ENCODE measurements at places on chromosomes 1 and 21.

GRCh38 chr1:18932879-18933278 lies 23.6 kb downstream of the IFFO2 start:
- DNase-seq: no peak

DNA sequence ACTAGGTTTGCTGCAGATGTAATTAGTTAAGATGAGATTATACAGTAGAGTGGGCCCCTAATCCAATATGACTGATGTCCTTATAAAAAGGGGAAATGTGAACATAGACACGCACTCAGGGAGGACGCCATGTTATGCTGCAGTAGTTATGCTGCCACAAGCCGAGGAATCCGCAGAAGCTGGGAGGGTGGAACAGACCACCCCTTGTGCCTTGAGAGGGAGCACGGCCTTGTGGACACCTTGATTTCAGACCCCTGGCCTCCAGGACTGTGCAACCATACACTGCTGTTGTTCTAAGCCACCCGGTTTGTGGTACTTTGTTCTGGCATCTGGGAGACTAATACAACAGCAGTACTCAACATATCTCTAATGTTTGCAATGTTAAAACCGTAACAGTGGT lies 57.9 kb upstream of the HIVEP3 start:
- no peak for DNase-seq

- DNase-seq: no peak
These were observed 51.3 kb upstream of the ATP1A1 start for GRCh38 chr1:116321766-116322175.

DNA sequence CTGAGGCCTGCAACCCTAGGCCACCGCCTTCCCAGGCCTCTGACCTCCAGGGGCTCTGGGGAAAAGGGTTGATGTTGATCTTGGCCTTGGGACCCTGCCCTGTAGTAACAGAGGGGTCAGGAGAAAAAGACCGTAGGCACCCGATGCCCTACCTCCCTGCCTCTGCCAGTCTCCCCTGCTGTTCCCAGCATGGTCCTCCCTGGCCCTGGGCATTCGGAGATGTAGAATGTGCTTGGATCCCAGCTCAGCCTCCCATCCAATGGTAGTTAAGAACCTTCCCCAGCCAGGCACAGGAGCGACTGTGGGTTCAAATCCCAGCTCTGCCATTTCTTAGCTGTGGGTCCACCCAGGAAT lies 72.0 kb upstream of the TARDBP start:
- DNase-seq: no peak

DNA sequence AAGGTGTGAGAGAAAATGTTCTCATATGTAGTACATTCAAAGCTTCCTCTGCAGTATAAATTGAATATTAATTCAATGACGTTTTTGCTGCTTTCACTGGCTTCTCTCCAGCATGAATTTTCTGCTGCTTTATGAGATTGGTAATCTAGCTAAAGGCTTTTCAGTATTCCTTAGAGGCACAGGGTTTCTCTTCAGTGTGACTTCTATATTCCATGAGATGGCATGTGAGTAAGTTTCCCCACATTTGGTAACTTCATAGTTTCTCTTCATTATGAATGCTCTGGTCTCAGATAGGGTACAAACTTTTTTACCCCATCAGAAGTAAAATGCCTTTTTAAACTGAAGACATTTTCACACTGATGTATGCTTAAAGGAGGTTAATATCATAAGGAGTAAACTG lies 10.4 kb upstream of the KLF18 start:
- no peak for DNase-seq

- no peak for DNase-seq
These were observed 31.4 kb downstream of the PCNT start for GRCh38 chr21:46355161-46356004.

- DNase-seq: no peak
These were observed at the start of gene ADAM30 for GRCh38 chr1:119896303-119896702. Gene ADAM30 (minus strand): TSS chr1:119896515. CDS start chr1:119896336, 179 bp downstream.

DNA sequence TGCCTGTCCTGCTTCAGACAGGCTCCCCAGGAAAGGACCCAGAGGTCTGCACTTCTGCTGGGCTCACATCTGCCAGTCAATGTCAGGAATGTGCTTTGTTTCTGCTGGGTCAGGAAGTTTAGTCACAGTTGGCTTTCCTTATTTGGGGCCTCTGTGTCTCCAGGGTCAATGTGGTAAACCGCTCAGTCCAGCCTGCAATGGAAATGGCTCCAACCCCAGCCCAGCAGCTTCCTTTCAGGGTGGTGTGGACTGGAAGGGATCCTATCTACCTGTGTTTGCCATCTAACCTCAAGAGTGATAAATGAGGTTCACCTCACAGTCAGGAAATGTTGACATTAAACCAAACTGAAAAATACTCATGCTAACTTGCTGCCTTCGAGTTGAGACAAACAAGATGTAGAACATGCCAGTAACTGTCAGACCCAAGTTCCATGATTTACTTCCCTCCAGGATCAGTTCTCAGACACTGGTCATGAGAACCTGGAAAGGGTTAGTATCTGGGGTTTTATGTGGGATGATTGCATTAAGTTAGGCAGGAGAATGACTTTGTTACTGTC lies 20.3 kb downstream of the ENO1 start:
- no peak for DNase-seq

GRCh38 chr1:102586022-102586421 lies 522.3 kb downstream of the COL11A1 start:
- no peak for DNase-seq

DNA sequence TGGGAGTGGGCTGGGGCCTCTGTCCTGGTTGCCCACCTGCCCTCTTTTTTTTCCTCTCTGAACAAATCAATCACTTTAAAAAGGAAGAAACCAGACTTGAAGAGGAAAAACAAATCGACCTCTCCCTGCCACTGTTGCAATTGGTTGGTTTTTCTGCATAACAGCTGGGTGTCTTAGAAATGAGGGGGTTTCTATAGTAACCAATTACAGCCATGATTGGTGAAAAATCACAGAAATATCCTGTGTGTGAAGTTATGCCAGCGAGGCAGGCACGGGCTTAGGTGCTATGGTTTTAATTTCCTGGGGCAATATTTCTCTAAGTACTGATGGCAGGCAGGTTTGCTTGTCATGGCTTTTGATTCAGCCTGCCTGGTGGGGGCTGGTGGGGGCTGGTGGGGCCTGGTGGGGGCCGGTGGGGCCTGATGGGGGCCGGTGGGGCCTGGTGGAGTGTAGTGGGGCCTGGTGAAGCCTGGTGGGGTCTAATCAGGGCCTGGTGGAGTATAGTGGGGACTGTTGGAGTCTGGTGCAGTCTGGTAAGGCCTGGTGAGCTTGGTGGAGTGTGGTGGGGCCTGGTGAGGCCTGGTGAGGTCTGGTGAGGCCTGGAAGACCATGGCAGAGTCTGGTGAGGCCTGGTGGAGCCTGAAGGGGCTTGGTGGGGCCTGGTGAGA lies 54.6 kb downstream of the AJAP1 start:
- no peak for DNase-seq

DNA sequence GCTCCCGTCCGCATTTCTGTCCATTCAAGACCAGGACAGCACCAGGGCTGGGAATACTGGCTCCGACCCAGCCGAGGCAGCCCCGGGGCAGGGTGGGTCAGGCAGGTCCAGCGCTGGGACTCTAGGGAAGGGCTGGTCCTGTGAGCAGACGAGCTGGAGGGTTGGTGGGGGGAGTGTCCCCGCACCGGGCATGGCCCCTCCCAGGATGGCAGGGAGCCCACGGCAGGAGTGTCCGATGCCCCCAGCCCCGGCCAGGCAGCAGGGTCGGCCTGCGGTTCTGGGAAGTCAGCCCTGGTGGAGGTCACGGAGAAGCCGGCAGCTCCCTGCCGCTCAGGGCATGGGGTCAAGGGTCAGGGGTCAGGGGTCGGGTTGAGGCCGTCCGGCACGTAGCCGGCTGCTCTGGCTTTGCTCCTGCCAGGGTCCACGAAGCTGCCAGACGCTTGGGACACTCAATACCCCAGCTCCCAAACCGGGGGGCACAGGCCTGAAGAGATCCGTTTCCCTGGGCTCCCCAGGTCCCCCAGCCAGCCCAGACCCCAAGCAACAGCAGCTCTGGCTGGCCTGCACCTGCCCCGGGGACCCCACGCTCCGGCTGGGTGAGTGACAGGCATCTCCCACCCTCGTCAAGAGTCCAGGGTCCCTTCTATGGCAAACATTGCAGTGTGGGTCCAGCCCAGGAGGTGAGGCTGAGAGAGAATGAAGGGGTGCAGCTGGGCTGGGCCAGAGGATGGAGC lies 6.7 kb downstream of the C1QTNF12 start:
- no peak for DNase-seq

GRCh38 chr1:204826970-204827369 lies 43.7 kb upstream of the NFASC start:
- DNase-seq: no peak

GRCh38 chr1:246641394-246641793 lies 75.1 kb downstream of the CNST start:
- no peak for DNase-seq

DNA sequence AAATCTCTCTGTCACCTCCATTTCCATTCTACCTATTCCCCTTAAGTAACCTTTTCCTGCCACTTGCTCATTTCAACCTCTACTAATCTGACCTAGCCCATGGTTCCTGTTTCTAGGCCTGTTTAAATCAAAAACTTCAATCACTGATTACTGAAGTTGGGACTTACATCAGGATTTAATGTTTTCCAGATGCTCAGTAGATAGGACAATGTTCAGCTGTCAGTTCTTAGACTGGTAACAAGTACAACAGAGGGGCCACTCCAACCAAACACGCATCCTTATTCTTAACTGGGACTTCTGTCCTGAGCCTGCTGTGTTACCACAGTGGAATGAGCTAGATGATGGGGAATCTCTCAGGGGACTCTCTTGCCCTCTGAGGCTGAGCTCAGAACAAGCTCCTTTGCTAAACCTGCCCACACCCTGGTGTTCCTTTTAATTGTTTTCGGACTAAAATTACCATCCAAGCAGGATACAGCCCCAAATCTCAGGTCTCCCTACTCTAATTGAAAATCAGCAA lies 974.6 kb downstream of the TTLL7 start:
- no peak for DNase-seq

GRCh38 chr21:38014298-38014697 lies 98.0 kb upstream of the KCNJ6 start:
- no peak for DNase-seq

GRCh38 chr21:40254540-40255465 lies 387.6 kb downstream of the PCP4 start:
- no peak for DNase-seq

- DNase-seq: no peak
These were observed 24.9 kb downstream of the NID1 start for GRCh38 chr1:236039740-236040685.

DNA sequence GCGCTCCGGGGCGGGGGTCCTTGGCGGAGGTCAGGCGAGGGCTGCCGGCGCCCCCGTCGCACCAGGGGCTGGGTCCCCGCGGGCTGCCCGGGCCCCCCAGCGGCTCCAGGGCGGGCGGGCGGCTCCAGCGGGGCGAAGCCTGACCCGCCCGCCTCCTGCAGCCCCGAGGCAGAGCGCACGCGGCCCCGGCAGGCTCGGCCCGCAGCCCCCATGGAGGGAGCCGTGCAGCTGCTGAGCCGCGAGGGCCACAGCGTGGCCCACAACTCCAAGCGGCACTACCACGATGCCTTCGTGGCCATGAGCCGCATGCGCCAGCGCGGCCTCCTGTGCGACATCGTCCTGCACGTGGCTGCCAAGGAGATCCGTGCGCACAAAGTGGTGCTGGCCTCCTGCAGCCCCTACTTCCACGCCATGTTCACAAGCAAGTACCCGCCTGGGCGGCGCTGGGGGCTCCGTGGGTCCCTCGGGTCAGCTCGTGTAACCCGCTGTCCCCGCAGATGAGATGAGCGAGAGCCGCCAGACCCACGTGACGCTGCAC lies 817 bp downstream of the KLHL17 start:
- no peak for DNase-seq

GRCh38 chr1:85555867-85556573 lies 24.5 kb upstream of the CCN1 start:
- DNase-seq: no peak

DNA sequence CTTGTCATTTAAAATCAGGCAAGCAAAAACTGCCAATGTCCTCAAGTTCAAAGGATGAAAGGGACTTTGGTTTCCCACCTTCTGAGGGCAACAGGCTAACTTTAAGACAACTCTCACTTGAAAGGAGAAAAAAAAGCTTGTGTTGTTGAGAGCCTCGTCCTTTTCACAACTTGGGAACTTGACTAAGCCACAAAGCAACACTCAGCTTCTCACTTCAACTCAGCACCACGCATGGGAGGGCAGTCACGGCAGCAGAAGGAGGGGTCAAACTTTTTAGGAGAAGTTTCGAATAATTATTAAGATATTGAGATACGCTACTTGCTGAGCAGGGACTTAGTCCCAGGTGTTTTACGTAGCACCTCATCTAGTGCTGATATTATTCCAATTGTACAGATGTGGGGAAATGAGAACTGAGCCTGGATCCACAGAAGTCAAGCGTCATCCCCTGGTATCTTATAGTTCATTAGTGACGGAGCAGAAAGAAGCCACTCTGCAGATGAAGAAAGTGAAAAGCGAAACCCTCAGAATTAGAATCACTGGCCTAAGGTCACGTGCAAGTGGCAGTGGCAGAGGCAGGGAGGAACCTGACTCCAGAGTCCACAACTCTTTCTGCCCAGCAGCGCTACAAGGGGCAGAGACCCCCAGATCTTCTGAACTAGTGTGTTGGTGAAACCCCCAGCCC lies 83.6 kb downstream of the JAK1 start:
- no peak for DNase-seq

- no peak for DNase-seq
These were observed 1367.2 kb downstream of the KCNT2 start for GRCh38 chr1:195241066-195241465.

- DNase-seq: no peak
These were observed 207.1 kb downstream of the AKT3 start for GRCh38 chr1:243642936-243643335.

DNA sequence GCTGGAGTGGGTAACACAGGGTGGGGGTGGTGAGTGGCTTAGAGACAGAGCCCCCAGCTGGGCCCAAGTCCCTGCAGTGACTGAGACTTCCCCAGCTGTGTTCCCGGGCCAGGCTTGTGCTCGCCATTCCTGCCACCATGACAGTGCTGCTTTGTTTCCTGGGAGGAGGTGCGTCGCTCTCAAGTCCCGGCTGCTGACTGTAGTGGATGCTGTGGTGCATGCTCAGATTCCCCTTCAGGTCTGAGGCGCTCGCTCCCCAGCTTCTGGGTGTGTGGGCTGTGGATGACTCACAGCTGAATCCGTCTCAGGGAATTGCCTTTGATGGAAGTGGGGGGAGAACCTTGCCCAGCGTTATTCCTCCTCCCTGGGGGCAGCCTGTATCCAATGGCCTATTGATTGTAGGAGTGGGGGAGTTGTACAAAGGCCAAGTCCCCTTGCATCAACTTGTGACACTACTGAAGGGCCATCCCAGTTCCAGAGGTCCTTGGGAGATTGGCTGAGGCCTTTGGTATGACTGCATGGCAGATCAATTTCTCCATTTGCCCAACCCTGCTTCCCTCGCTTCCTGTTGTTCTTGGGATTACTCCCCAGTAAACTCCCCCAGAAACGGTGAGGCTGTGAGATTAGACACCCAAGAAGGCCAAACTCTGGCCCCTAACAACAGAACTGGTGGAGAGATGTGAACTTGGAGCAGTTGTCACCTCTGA lies 17.8 kb upstream of the POU3F1 start:
- DNase-seq: no peak

- DNase-seq: no peak
These were observed 270.8 kb downstream of the CACNA1E start for GRCh38 chr1:181754103-181754502.

- DNase-seq: no peak
These were observed 582.5 kb upstream of the RGS18 start for GRCh38 chr1:191575746-191576145.

GRCh38 chr1:27559466-27560030 lies 44.4 kb downstream of the AHDC1 start:
- DNase-seq: no peak

- DNase-seq: no peak
These were observed 273.4 kb upstream of the CACYBP start for GRCh38 chr1:174726167-174726879.

- no peak for DNase-seq
These were observed 27.2 kb downstream of the RASSF5 start for GRCh38 chr1:206534552-206534951.
